ENCODE measurements at places on chromosomes 1 and 21.
A peak's percentile ranks its signal among the peaks of the same experiment; 100 is the strongest.

GRCh38 chr1:9629445-9630201 lies 21.9 kb upstream of the PIK3CD start:
- DNase-seq = peak; percentile 87

DNA sequence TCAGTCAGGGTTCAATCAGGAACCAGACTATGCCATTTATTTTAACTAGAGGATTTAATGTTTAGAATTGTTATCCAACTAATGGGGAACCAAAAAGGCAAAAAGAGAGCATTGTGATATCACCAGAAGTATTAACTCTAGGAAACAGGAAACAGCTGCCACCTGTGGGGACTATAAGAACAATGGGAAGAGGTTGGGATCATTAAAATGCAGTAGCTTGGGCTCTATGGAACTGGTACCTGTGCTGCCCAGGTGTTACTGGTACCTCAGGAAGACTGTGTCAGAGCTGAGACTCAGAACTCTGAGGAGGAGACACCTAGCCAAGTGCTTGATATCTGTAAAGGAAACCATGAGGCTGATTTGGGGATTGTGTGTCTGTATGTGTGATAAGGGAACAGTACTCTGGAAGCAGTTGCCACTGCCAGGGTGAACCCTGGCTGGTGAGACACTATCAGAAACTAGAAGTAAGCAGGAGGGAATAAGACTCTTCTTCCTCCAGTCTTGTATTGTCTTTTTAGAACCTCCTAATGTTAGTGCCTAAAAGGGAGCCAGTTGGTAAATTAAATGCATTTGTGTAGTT lies 49.4 kb downstream of the MAN1A2 start:
- DNase-seq = no peak

- no peak for DNase-seq
Observed at GRCh38 chr21:14244911-14245310, 29.0 kb downstream of the RBM11 start.

GRCh38 chr1:63148825-63149645 lies 173.3 kb upstream of the FOXD3 start:
- peak; percentile 15 for DNase-seq

DNA sequence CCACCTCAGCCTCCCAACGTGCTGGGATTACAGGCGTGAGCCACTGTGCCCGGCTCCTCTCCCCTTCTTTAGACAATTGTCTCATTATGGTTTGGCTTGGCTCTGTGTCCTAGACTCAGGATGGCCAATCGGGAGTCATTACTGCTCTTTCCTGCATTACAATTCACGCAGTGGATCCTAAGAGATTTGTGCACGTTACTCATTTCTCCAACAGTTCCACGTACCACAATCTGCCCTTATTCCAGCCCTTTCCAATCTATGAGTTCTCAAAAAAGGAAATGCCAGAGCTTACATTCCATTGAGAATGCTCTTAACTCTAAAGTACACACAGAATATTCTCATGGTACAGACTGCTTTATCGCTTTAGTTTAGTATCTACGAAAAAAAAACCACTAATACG lies 357.0 kb downstream of the GPATCH2 start:
- no peak for DNase-seq

DNA sequence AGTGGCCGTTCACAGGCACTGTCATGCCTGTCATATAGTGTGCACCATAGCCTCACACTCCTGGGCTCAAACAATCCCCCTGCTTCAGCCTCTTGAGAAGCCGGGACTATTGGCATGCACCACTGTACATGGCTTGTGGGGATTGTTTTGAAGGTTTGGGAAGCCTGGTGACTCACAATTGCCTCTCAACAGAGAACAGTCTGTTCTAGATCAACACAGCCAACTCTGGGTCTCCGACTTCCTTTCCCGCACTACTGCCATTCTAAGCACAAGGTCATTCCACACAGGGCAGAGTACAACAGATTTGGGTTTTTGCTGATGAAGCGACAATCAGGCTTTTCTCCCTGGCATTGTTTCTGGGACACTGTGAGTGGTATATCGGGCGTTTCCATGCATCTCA lies 15.5 kb upstream of the AHCTF1 start:
- DNase-seq = no peak

- peak; percentile 52 for DNase-seq
Observed at GRCh38 chr1:200154069-200154767, 126.7 kb downstream of the NR5A2 start.

GRCh38 chr1:208227366-208227765 lies 16.8 kb downstream of the PLXNA2 start:
- DNase-seq = no peak

DNA sequence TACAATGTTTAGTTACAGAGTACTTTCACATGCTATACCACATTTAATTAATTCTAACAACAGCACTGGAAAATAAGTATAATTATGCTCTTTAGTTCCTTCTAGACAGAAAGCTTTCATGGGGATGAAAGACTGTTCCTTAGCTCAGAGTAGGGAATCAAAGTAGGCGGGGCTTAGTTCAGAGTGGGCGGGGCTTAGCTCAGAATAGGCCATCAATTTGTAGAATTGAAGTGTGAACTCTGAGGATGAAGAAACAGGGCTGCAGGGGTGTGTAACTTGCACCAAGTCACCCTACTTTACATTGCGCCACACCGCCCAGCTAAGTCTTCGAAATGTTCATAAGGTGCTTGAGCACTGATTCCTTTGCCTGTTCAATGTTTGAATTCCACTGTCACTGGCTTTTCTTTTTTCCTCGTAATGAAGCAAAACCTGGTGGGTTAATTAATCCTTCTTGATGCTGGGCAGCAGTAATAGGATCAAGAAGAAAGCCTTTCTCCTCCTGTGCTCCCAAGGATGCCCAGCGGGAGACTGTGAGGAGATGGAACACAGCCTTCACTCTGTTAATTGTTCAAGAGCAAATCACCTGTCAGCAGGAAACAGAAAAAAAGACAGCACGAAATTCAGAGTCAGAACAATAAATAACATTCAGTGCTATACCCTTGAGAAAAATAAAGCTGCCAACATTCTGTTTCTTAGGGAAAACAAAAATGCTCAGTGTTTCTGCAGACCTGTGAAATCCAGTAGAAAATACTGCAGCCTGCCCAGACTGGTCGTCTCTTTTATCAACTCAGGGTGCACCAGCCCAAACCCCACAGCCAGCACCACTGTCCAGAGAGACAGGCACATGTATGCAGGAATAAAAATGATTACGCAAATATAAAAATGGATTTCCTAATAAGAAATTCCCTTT lies 66.5 kb upstream of the CAMK1G start:
- no peak for DNase-seq

GRCh38 chr21:46084709-46085108 lies 13.2 kb upstream of the COL6A2 start:
- DNase-seq = no peak
